ENCODE measurements at places on chromosomes 1 and 21. TPM values are rescaled to one million over a fixed set of nuclear protein-coding genes. Genes with fewer than 3 reads are reported as not detected.

MROH9 gene
- not detected for total RNA-seq

S100B gene
- not detected for total RNA-seq

MCOLN2 gene
- 1.2 TPM for total RNA-seq

NBPF4 gene
- total RNA-seq: 0.24 TPM

VHLL gene
- not detected for total RNA-seq

LAMTOR5 gene
- 29.9 TPM for total RNA-seq

RORC gene
- 1.9 TPM for total RNA-seq

PPP2R5A gene
- total RNA-seq: 29.2 TPM

PTGFR gene
- total RNA-seq: under 0.01 TPM

C1orf185 gene
- total RNA-seq: not detected

LDLRAD1 gene
- under 0.01 TPM for total RNA-seq

BCL2L15 gene
- not detected for total RNA-seq

GBP1 gene
- total RNA-seq: 4.7 TPM

ANGPTL7 gene
- not detected for total RNA-seq
